Subcutaneous preadipocyte (primary cell): ENCODE measurements at places on chromosomes 3 and 15. TPM values are rescaled to one million over a fixed set of nuclear protein-coding genes. Genes with fewer than 3 reads are reported as not detected.

The ANXA2 gene
- 3,571 and 3,595 TPM in 2 replicates for total RNA-seq

The FAM81A gene
- total RNA-seq = 2.2 and 3.3 TPM in 2 replicates

The GPR160 gene
- total RNA-seq = 0.37 and 0.39 TPM in 2 replicates

The C3orf70 gene
- total RNA-seq = 1.1 and 1.4 TPM in 2 replicates

The OR5K2 gene
- not detected in 2 replicates for total RNA-seq

The NSMCE3 gene
- total RNA-seq = 5.5 and 5.9 TPM in 2 replicates

The ROBO1 gene
- total RNA-seq = 40.4 and 57.1 TPM in 2 replicates

The SERINC4 gene
- total RNA-seq = 0.20 TPM in 1 of 2 replicates, not detected in the other
